Mucosa of descending colon (tissue), 3 donors: ENCODE measurements at places on chromosomes 7 and 10. TPM values are rescaled to one million over a fixed set of nuclear protein-coding genes. Genes with fewer than 3 reads are reported as not detected.
A peak's percentile ranks its signal among the peaks of the same experiment; 100 is the strongest.

The GNGT1 gene
- total RNA-seq = not detected

The C10orf53 gene
- not detected for total RNA-seq

The PTER gene
- total RNA-seq = 28.7 TPM

DNA sequence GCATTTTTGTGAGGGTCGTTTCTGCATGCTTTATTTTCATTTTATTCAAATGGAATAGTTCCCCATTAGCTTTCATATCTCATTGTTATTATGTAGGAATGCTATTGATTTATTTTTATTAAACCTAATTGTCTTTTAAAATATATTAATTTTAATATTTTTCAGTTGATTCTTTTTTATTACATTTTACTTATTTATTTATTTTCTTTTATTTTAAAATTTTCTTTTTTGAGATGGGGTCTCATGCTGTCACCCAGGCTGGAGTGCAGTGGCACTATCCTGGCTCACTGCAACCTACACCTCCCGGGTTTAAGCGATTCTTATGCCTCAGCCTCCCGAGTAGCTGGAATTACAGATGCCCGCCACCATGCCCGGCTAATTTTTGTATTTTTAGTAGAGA, 7.4 kb upstream of the STK17A start:
- DNase-seq = no peak

DNA sequence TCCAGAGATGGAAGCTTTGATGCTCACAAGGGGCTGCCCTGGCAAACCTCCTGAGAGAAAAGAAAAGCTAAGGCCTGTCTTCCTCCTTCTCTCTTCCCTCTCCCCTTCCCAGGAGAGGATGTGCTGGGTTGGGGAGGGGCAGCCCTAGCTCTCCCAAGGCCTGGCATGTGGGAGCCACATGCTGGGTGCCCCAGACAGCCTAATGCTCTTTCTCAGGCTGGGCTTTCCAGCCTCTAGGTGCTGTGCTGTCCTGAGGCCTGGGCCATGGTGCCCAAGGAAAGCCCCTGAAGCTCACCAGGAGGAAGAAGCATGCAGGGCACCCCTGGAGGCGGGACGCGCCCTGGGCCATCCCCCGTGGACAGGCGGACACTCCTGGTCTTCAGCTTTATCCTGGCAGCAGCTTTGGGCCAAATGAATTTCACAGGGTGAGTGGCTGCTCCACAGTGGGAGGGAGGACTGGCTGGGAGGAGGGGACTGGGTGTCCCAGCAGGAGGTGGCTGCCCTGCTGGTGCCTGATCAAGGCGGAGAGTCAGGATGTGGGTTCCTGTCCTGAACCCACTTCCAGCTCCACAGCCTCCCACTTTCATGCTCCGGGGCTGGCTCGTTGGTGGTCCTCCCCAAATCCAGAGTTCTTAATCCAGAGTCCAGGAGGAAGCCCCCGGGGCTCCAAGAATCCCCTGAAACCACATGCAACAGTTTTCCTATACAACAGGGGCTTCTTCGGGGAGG, 1.7 kb downstream of the CPA5 start:
- no peak for DNase-seq

DNA sequence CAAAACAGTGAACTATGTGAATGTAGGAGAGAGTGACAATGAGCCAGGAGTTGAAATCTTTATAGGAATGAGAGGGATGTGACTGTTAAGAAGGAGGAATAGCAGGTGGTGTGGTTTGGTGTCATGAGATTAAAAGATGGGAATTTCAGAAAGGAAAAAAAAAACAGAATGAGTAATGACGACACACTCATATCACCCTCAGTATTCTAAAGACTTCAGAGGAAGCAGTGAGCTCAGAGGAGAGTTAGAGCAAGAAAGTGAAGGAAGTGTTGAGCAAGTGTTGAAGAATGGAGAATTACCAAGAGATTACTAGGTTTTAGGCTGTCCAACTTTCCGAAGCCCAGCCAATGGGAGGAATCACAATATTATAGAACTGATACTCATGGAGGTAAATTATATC, 220.5 kb upstream of the HGF start:
- DNase-seq = no peak

GRCh38 chr10:86300931-86301830, 65.4 kb downstream of the GRID1 start:
- DNase-seq = no peak

DNA sequence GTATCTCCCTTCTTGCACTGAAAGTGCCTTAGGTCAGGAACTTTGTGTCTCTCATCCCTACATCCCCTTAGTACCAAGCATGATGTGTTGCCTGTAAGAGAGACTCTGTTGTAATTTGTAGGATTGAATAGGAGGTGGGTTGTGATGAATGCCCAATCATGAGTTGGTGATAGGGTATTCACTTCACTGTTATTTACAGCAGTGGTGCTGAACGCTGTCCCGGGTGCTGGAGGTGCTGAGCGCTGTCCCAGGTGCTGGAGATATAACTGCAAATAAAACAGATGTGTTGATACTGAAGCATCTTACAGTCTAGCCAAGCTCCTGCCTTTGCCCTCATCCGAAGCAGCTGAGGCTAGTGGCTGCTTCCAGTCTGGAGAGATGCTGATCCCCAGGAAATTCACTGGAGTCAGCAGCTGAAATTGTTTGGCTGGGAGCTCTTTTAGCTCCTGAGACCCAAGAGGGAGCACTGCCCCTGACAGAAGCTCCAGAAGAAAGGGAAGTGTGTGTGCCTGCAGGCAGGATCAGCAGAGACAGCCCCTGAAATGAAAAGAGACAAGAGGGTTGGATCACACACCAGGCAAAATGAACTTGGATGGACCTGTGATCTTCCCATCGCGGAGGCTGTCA, 183.4 kb downstream of the SORCS3 start:
- no peak for DNase-seq

GRCh38 chr7:55073976-55074528, 55.2 kb downstream of the EGFR start:
- peak; percentile 90 for DNase-seq

DNA sequence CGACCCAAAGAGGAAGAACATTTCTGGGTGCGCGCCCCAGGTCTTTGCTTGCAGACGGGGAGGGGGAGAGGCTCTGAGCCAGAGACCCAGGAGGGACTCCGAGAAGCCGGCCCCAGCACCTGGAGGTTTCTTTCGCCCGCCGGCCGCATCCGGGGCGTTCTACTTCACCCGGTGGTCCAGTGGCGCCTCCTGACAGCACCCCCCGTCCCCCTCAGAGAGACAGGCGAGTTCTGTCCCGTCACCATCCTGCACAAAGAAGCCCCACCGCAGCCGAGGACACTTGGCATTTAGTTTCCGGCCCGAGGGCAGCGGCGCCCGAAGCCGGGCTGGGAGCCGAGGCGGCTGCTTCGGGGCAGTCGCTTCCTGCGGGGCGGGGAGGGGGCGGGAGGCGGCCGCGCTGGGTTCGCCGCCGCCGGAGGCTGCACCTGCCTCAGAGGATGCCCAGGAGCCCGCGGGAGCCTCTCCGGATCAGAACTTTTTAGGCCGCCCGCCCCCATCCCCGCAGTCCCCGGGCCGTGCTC, at the start of gene TMEM178B:
TSS of gene TMEM178B (plus strand) at position 424 of the 521 bp plus-strand sequence.
- no peak for DNase-seq

GRCh38 chr7:65382452-65382851, 8.8 kb downstream of the ZNF92 start:
- DNase-seq = no peak

GRCh38 chr10:24449321-24449740, 240.4 kb downstream of the KIAA1217 start:
- DNase-seq = no peak

GRCh38 chr7:78443811-78444210, 645.2 kb downstream of the PHTF2 start:
- no peak for DNase-seq

DNA sequence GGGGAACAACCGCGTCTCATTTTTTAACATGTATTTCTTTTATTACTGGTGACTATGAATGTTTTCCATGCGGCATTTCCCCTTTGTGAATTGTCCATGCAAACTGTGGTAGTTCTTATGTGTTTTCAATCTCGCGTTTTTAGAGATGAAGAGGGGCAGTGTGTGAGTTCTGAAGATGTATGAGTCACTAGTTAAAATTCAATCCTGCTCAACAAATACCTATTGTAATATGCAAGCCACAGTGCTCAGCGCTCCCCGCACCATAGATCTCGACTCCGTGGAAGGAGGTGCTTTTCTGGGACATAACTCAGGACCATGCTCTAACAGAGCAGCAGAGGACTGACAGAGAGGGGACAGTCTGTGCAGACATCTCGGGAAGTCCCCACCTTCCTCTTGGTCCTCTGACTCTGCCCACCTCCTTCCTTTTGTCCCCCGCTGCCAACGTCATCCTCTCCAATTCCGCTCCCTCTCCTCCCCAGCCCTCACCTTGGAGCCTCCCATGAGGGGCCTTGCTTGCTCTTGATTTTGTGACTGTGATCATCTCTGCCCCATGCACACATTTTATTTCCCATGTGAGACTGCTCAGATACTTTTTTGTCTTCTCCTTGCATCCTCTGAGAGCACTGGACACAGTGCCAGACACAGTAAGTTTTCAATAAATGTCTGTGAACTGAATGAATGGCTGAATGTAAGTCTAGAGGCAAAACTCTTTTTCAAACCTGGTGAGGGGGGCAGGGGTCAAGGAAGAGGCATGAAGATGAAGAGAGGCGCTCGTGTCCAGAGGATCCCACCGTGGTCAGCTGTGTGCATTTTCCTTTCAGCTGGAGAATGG, 42.7 kb upstream of the PLEKHA1 start:
- no peak for DNase-seq

- DNase-seq = no peak
Measured at GRCh38 chr7:154380771-154381170, 328.6 kb downstream of the DPP6 start.

GRCh38 chr7:109003742-109004141, 434.1 kb downstream of the DNAJB9 start:
- no peak for DNase-seq

DNA sequence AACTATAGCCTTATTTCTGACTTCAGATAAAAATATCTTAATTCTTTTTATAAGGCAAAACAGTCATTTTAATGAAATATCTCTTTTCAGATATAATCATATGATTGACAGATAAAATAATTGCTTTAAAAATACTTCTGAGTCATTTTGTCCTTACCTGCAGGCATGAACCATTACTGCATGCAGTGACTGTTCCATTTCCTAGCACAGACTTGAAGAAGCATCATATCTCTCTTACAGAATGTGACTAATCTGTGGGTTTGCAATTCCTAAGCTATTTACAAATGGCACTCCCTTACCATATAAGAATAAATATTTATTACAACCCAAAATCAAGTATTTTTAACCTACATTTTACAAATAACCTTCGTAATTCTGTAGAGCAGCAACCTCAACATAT, 120.7 kb downstream of the SRPK2 start:
- no peak for DNase-seq

DNA sequence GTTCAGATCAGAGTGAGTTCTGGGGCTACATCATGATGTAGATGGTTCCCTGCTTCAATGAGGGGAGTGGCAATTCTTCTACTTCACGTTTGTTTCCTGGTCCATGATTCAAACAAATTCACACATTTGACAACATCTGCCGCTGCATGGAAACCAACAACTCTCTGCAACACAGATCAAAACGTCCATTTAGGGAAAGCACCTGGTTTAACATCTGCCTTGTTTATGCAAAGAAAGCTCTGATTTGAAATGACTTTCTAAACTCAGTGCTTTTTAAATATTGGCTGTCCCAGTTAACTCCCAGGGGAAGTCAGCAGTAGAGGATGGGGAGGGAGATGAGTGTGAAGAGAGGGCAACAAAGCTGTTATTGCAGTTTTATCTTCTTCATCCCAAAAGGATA, 93.8 kb downstream of the GAD2 start:
- DNase-seq = no peak

DNA sequence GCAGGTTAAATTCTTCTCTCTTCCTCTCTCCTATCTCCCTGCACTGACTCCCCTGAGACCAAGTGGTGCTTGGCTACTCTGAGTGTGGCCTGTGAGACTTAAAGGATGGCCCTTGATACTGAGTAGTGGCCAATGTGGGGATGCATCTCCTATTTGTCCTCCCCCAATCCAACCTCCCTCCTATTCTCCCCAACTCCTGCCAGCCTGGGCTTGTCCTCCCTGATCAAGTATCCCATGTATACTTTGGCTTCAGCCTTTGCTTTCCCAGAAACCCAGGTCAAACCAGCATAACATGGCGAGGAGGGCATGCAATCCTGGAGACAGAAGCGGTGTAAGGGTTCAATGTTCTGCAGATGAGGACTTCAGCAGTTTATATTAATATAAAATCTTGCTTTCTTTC, 77.9 kb upstream of the GRB10 start:
- DNase-seq = no peak

DNA sequence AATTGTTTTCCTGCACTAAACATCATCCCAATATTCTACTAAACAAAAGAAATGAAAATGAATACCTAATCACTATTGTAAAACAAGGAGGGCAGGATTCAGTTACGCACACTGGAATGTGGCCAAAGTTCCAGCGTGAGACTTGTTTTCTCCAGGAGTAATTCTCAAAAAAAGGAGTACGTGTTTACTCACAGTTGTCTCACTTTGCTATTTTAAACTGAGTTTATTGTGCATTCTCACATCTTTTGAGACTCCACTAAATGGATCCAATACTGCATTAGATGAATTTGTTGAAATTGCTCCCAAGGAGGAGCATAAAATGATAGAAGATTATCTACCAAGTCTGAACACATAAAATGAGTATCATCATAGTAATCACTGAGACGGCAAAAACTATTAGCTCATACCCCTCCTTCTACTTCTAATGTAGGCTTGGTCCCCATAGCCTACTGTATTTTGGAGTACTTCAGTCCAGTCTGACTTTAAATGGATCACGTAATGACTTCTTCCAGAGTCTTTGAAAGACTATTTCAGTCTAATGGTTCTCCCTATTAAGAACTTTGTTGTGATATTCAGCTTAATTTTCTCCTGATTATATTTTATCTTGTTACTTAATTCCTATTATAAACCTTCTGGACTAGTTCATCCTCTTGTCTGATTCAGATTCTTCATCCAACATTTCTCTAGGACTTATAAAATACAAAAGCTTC, 3.8 kb downstream of the GRM3 start:
- no peak for DNase-seq

DNA sequence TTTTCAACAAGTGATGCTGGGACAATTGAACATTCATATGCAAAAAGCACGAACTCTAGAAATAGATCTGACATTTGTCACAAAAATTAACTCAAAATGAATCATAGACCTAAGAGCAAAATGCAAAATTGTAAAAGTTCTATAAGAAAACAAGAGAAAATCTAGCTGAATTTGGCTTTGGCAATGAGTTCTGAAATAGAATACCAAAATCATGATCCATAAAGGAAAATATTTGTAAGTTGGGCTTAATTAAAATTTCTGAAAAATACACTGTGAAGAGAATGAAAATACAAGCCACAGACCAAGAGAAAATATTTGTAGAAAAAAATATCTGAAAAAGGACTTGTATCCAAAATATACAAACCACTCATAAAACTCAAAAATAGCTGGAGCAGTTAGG, 698.8 kb upstream of the CELF2 start:
- DNase-seq = no peak
